ENCODE measurements at places on chromosomes 2 and 18.

DNA sequence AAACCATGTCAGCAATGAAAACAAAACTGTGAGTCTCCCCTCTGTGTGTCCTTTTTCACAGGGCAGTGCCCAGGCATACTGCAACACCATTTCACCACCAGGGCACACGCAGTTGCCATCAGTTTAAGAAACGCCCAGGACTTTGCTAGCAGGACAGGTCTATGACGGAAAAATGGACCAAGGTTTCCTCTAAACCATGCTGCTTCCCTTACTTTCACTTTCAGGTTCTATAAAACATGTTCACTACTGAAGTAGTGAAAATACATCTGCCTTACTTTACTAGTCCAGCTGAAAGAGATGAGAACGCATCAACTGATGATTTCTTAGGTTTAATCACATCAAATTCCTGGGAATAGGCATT, 110.5 kb downstream of the TCF4 start:
- no peak for DNase-seq

DNA sequence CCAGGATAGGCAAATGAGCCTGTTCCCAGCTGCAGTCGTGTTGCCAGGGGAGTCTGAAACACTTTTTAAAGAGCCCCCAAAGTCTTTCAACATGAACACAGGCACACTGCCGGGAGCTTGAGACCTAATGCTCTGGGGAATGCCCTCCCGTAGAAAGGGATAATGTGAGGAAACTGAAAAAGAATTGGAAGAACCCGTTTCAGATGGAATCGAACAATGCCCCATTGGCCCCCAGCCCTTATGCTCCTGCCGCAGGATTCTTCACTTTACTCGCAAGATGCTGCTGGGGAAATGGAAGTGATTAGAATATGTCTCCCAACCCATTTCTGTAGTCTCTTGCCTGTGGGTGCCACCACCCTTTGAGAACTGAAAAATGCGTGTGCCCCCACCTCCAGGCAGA, 136.3 kb upstream of the GATA6 start:
- DNase-seq = no peak

DNA sequence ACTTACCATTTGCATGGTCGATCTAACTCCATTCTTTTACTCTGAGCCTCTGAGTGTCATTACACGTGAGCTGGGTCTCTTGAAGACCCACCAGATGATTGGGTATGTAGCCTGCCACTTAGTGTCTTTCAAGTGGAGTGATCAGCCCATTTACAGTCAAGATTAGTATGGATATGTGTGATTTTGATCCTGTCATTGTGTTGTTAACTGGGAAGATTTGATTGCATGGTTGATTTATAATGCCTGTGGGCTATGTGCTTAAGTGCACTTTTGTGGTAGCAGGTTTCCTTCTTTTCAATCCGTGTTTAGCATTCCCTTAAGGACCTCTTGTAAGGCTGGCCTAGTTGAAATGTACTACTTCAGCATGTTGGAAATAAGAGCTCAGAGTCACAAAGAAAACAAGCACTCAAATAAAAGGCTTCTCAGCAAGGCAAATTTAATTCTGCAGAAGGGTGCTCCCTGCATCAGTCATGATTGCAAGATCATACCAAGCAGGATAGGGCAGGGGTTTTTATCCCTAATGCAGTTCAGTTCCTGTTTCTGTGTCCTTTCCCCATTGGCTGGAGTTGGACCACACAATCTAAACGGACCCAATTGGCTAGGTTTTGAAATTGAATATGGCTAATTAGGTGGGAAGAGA, 230.7 kb upstream of the SYT4 start:
- no peak for DNase-seq

DNA sequence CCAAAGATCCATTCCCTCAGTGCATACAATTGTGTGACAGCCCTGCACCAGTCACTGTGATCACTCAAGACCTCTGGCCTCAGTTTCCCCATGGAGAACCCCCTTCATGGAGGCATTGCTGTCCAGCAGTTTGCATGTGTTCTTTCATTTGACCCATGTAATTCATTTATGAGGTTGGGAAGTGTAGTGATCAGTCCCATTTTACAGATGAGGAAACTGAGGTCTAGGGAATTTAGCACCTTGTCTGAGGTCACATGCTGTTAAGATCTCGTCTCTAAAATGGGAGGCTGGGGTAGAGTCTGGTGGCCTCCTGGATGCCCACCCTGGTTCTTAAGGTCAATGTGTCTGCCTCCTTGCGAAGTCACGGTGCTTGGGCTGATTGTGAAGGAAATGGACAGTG, 19.1 kb downstream of the LDLRAD4 start:
- DNase-seq = no peak
